Activated CD4-positive, alpha-beta memory T cell treated with anti-CD3 and anti-CD28 coated beads for 36 hours (primary cell): ENCODE measurements at places on chromosomes 2 and 18. TPM values are rescaled to one million over a fixed set of nuclear protein-coding genes. Genes with fewer than 3 reads are reported as not detected.

GRCh38 chr18:77173275-77174030, 40.9 kb upstream of the MBP start:
- H3K36me3 ChIP-seq: no peaks in the 10 kb centered on the region
- no peak overlapping the region for H3K27ac ChIP-seq
- H3K4me1 ChIP-seq: no peaks in the 10 kb centered on the region
- no peaks in the 10 kb centered on the region for H3K27me3 ChIP-seq
- no peak for DNase-seq

DNA sequence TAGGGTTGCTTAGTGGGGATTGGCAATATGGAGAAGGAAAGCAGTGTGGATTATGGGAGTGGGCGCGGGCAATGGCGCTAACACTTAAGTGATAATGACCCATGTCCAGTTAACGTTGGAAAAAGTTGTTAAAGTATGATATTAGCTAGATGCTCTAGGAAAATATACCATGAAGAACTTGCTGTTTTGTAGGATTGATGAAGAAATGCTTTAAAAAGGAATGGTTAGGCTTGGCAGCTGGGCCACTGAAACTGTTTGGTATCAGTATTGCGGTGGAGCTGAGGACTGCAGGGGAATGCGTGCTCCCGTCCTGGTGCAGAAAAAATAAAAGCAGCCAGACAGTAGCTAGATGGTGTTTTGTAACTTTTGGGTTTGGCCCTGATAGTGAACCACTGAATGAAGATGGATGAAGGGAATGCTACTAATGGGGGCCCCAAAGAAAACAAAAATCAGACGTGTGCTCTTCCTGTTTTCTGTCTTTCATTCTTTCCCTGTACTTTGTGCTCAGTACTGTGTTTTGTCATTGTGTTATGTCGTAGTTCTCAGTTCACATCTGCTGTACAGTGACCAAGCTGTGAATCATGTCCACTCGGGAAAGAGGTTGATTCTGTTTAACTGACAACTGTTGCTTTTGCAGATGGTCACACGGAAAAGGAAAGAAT, 999 bp downstream of the INSIG2 start:
- H3K4me3 ChIP-seq: peak overlapping the region; percentile 89
- peak; percentile 50 for DNase-seq
- H3K27ac ChIP-seq: peak overlapping the region; percentile 85
- H3K27me3 ChIP-seq: peaks cover 2% of the 10 kb centered on the region
- H3K36me3 ChIP-seq: peaks cover 1% of the 10 kb centered on the region
- peaks cover 25% of the 10 kb centered on the region for H3K4me1 ChIP-seq

The ALKAL2 gene
- total RNA-seq: not detected

The SOWAHC gene
- total RNA-seq: 1.0 TPM

- no peaks in the 10 kb centered on the region for H3K36me3 ChIP-seq
- H3K27me3 ChIP-seq: no peaks in the 10 kb centered on the region
- H3K4me1 ChIP-seq: no peaks in the 10 kb centered on the region
- H3K27ac ChIP-seq: no peak overlapping the region
These were observed 443.7 kb upstream of the CELF4 start for GRCh38 chr18:38009320-38009719.

The CRYBA2 gene
- total RNA-seq: not detected

GRCh38 chr2:121804340-121804739, 48.9 kb downstream of the TSN start:
- no peak for DNase-seq
- H3K4me3 ChIP-seq: no peak overlapping the region
- no peak overlapping the region for H3K27ac ChIP-seq
- peaks cover 19% of the 10 kb centered on the region for H3K27me3 ChIP-seq
- peaks cover 13% of the 10 kb centered on the region for H3K4me1 ChIP-seq
